ENCODE measurements at places on chromosomes 4 and X.

- DNase-seq, result no peak
Measured at GRCh38 chr4:150581641-150582051, 305 bp upstream of the MAB21L2 start.

DNA sequence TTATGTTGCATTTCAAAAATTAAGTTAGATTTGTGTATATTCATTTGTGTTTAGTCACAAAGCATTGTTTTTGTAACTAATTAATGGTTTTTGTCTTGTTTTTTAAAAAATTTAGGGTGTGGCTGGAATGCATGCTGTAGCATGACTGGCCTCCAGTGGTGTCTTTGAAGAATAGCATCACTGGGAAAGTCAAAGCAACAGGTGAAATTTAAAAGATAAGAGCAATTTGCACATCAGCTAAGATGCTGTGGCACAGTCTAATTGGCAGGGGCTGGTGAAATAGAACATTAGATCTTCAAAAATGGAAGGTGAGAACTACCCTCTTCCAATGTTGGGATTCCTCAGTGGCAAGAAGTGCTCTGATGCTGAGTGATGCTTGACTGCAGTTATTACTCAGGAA lies 45.3 kb downstream of the ANK2 start:
- DNase-seq, result no peak

GRCh38 chr4:25487155-25487554 lies 110.1 kb downstream of the ANAPC4 start:
- DNase-seq, result no peak

- DNase-seq, result no peak
Measured at GRCh38 chr4:151930372-151930771, 169.6 kb upstream of the GATB start.
